ENCODE measurements at places on chromosomes 1 and 21.

DNA sequence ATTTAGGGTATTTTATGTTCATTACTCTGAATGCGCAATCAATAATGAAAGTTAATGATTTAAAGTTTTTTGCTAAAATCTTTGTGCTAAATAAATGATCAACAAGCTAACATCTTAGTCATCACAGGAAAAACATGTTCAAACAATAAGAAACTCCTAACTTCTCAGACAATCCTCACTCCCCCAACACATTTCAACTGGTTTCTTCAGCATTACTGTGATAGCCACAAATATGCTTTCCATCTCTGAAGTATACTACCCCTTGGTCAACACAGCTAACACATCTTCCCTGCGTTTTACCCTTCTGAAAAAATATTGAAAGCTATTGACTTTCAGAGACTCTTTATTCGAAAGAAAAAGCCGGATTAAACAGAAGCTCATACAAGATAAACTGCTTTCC, 85.8 kb downstream of the ZNF644 start:
- DNase-seq, result no peak

- no peak for DNase-seq
Observed at GRCh38 chr1:64421377-64421776, 48.6 kb upstream of the CACHD1 start.

GRCh38 chr1:12129624-12130023, 37.2 kb upstream of the TNFRSF1B start:
- no peak for DNase-seq

GRCh38 chr1:78607334-78607927, 12.8 kb upstream of the IFI44L start:
- DNase-seq, result no peak

- DNase-seq, result no peak
Observed at GRCh38 chr1:43293176-43293575, 7.6 kb upstream of the TIE1 start.
